ENCODE measurements at places on chromosomes 12 and 14.

- H3K27me3 ChIP-seq = peaks cover 2% of the 10 kb centered on the region
- no peak for DNase-seq
- H3K4me1 ChIP-seq = no peaks in the 10 kb centered on the region
- no peak overlapping the region for H3K4me3 ChIP-seq
Measured at GRCh38 chr14:104253901-104254353, 115.5 kb downstream of the KIF26A start.

- no peaks in the 10 kb centered on the region for H3K36me3 ChIP-seq
- H3K27me3 ChIP-seq = no peaks in the 10 kb centered on the region
- no peak overlapping the region for H3K4me3 ChIP-seq
- no peak for DNase-seq
- H3K4me1 ChIP-seq = peaks cover 15% of the 10 kb centered on the region
Measured at GRCh38 chr12:124568431-124569374, 1.3 kb upstream of the NCOR2 start.

GRCh38 chr12:6603095-6603567 lies 4.0 kb downstream of the CHD4 start:
- H3K27ac ChIP-seq = no peak overlapping the region
- H3K36me3 ChIP-seq = peaks cover 40% of the 10 kb centered on the region
- H3K27me3 ChIP-seq = no peaks in the 10 kb centered on the region
- no peak overlapping the region for H3K4me3 ChIP-seq
- peaks cover 38% of the 10 kb centered on the region for H3K4me1 ChIP-seq

DNA sequence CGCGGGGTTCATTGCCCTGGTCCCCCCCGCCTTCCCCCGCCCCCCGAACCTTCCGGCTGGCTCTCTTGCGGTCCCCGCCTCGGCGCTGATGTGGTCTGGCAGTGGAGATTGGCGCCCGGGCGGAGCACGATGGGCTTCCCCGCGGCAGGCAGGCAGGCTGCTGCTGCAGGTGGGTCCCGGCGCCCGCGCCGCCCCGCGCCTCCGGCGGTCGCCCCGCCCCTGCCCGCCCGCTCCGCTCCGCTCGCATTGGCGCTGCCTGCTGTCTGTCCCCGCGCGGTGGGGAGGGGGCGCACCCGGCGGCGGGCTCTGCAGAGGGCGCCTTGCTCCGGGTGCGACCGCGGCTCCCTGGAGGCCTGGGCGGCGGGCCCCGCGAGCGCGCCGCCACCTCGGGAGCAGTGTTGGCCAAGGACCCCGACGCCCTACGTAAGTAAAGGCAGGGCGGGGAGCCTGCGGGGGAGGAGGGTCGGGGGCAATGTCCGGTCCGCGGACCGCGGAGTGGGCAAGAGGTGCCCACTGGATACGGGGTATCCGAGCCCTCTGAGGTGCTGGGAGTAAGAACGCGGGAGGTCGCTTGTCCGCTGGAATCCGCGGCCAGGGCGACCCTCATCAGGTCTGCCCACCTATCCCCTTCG lies at the start of gene AKAP5:
Gene AKAP5, plus strand, starts transcription at position 309 of the 632 bp plus-strand sequence. CDS start 2,896 bp downstream, outside the sequence.
- H3K27me3 ChIP-seq = no peaks in the 10 kb centered on the region
- peaks cover 6% of the 10 kb centered on the region for H3K36me3 ChIP-seq
- peak; percentile 71 for DNase-seq
- peaks cover 14% of the 10 kb centered on the region for H3K4me1 ChIP-seq

- H3K27ac ChIP-seq = no peak overlapping the region
- no peaks in the 10 kb centered on the region for H3K27me3 ChIP-seq
- no peak overlapping the region for H3K4me3 ChIP-seq
- no peak for DNase-seq
- H3K4me1 ChIP-seq = no peaks in the 10 kb centered on the region
Measured at GRCh38 chr12:71385155-71385554, 54.4 kb upstream of the LGR5 start.

- no peak for DNase-seq
- no peak overlapping the region for H3K4me3 ChIP-seq
- no peaks in the 10 kb centered on the region for H3K27me3 ChIP-seq
- no peaks in the 10 kb centered on the region for H3K36me3 ChIP-seq
- H3K4me1 ChIP-seq = no peaks in the 10 kb centered on the region
Measured at GRCh38 chr12:127445581-127446139, 821.3 kb upstream of the TMEM132C start.

- H3K4me1 ChIP-seq = peaks cover 63% of the 10 kb centered on the region
- H3K27ac ChIP-seq = no peak overlapping the region
- no peak for DNase-seq
- no peak overlapping the region for H3K4me3 ChIP-seq
- H3K27me3 ChIP-seq = no peaks in the 10 kb centered on the region
- H3K36me3 ChIP-seq = no peaks in the 10 kb centered on the region
Measured at GRCh38 chr12:23941780-23942179, 7.7 kb downstream of the SOX5 start.

- no peaks in the 10 kb centered on the region for H3K27me3 ChIP-seq
- DNase-seq = no peak
- peaks cover 26% of the 10 kb centered on the region for H3K4me1 ChIP-seq
- H3K27ac ChIP-seq = peak overlapping the region; percentile 82
- H3K4me3 ChIP-seq = no peak overlapping the region
Measured at GRCh38 chr12:12398026-12398859, 41.4 kb downstream of the BORCS5 start.

DNA sequence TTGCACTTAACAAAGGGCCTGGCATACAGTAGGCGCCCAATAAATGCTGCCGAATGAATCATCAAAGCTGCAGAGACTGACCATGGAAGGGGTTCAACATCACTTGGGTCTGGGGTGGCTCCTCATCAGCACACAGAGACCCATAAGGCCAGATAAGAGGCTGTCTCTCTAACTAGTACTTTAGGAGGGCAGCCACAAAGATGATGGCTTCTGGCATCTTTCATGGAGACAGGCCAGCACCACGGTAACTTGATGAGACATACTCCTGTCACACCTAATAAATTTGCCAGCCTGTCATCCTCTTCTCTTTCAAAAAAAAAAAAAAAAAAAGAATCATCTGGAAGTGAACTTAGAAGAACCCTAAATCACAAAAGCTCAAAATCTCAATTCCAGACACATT lies 3.4 kb downstream of the PRIMA1 start:
- H3K4me1 ChIP-seq = no peaks in the 10 kb centered on the region
- no peaks in the 10 kb centered on the region for H3K36me3 ChIP-seq
- H3K27ac ChIP-seq = no peak overlapping the region
- DNase-seq = no peak

DNA sequence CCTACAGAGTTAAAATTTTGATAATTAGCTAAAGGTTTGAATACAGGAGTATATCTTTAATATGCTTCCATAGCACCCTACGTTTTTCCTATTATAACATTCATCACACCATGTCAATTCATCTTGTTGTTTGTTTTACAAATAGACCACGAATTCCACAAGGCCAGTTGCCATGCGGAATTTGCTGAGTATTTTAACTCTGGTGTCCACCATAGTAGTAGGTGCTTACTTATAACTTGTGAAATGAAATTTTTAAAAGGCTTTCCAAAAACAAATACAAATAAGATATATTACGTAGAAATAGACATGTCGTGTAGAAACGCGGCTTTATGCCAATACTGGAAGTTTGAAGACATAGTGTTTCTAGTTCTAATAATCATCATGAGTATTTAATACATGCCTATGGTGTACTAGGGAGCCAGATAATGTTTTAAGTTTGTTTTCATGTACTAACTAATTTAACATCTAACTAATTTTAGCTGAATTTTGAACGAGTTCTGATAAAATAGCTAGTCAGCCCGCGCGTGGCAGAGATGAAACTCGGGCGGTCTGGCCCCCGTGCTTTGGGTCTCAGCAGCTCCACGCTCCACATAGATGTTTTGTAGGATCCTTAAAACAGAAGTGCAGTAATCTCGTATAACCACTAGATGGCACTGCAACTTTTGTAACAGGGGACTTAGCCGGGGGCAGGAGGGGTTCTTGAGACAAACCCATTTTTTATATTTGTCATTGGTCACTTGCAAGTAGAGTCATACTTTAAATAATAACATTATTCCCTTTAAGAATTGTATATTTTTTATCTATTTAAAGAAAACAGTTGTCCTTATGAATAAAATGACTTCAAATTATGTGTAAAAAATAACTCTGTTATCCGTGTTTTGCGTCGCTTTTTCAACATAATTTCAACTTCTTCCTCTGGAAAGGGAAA lies 10.2 kb downstream of the CD69 start:
- DNase-seq = peak; percentile 37
- H3K4me1 ChIP-seq = peaks cover 6% of the 10 kb centered on the region
- H3K4me3 ChIP-seq = no peak overlapping the region
- no peak overlapping the region for H3K27ac ChIP-seq
- H3K27me3 ChIP-seq = no peaks in the 10 kb centered on the region

GRCh38 chr12:124388679-124389137 lies 93.8 kb downstream of the RFLNA start:
- H3K27ac ChIP-seq = peak overlapping the region; percentile 77
- no peaks in the 10 kb centered on the region for H3K36me3 ChIP-seq
- DNase-seq = peak; percentile 67
- peaks cover 36% of the 10 kb centered on the region for H3K4me1 ChIP-seq
- no peaks in the 10 kb centered on the region for H3K27me3 ChIP-seq

Measured in liver (tissue), 10 donors.